Muscle of arm (tissue), 14 donors: ENCODE measurements at places on chromosomes 11 and 22. TPM values are rescaled to one million over a fixed set of nuclear protein-coding genes. Genes with fewer than 3 reads are reported as not detected.

DNA sequence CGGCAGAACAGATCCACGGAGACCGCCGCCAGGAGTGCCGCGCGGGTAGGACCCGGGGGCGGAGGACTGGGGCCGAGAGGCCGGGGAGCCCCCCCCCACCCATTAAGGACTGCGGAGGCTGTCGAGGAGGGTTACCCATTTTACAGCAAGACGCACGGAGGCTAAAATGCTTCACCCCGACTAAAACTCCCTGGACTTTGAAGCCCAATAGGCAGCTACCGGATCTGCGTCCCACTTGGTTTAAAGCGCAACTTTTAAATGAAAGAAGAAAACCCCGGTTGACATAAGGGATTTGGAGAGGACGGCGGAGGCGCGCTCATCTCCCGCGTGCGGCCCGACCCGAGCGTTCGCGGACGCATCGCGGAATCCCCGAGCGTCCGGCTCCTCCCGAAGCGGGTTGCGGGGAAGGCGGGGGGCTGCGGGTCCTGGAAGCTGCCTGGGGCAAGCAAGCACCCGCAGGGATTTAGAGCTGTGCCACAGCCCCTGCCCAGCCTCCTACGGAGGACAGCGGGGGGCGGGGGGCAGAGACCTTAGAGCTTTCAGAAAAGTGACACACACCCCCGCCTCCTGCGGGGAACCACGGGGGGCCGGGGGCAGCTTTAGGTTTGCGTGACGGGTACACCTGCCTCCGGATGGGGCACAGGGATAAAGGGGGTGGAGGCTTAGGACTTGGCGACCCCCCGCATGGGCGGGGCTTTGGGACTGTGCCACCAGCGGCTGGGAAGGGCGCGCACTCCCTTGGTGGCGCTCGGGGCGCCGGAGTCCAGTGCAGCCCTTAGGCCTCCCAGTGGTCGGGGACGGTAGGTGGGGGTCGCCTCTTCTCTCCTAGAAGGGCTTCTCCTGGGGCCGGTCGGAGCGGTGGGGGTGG is 760 bp upstream of the CELSR1 start:
- no peak for DNase-seq

GRCh38 chr11:96052921-96053651 is 129.2 kb upstream of the MTMR2 start:
- DNase-seq, result no peak

GRCh38 chr11:31712851-31713250 is 98.3 kb downstream of the PAX6 start:
- DNase-seq, result no peak

DNA sequence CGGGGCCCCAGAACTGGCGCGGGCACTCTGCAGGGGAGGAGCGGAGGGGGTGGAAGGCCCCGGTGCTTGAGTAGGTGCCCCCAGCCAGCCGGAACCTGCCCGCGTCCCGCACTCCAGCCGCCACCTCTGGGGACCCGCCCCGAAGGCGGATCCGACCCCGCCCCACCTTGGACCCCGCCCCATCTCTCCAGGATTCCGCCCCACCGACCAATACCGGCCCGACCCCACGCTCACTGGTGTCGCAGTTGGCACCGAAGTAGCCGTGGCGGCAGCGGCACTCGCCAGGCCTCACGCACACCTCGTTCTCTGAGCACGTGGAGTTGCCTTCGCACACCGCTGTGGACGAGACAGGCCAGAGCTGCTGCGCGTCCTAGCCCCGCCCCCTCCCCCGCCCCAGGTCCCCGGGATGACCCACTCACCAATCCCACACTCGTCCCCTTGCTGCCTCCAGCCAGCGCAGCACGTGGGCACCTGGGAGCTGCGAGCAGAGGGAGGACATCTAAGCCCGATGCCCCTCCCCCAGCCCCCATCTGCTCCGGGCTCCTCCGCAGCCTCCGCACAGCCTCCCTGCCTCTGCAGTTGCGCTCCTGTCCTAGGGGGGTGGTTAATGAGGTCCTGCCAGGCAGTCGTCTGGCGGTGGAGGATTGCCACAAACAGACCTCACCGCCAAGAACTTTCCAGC is 6.0 kb downstream of the SCARF2 start:
- DNase-seq, result no peak

DNA sequence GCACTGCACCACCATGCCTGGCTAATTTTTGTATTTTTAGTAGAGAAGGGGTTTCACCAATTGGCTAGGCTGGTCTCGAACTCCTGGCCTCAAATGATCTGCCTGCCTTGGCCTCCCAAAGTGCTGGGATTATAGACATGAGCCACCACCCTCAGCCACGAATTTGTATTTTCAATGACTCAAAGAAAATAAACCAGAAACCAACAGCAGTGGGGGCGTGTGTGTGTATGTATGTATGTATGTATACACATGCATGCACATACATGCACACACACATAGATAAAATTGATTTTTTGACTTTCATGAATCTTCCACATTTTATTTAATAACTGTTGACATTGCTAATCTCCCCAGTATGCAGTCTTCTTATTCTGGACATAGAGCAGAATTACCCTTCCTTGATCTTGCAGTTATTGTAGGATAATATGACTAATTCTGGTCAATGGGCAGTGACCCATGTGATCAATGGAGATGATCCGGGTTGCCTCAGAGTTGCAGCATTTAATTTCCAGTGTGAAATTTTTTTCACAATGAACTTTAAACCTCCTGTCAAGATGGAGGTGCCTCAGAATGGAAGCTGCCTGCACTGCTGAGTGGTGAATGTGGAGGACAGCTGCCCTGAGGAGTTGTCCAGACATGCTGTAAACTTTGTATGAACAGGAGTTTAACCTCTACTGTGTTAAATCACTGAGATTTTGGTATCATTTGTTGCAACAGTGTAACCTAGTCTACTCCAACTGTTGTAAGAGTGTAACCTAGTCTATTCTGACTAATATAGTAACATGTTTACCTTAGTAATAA is 12.8 kb upstream of the PTPN5 start:
- DNase-seq, result no peak

DNA sequence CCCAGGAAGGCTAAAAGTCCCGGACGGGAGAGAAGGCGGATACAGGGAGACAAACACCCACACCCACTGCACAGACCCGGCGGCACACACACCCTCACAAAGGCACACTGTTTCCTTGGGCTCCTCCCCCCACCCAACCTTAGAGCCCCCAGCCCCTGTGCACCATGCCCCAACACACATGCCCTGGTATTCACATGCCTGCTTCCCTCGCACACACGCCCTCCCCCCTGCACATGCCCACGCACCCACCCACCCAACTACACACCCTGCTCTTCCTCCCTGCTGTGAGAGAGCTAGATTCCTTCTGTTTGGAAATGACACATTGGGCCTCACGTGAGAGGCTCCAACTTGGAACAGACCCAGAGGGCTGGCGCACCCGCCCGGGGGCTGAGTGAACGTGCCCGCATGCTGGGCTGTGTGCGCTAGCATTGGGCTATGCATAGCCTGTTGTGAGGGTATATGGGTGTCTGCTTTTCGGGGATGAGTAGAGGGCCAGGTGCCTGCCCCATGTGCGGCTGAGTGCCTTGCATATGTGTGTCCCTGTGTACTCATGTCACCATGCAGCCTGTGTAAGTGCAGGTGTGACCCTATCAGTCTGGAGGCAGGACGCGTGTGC is 518 bp upstream of the CHRM1 start:
- DNase-seq, result no peak

- DNase-seq, result no peak
Measured at GRCh38 chr22:49775867-49776511, 51.7 kb downstream of the BRD1 start.

CD82 gene
- polyA plus RNA-seq, result 60.6 TPM

ANKK1 gene
- polyA plus RNA-seq, result 0.37 TPM

DNA sequence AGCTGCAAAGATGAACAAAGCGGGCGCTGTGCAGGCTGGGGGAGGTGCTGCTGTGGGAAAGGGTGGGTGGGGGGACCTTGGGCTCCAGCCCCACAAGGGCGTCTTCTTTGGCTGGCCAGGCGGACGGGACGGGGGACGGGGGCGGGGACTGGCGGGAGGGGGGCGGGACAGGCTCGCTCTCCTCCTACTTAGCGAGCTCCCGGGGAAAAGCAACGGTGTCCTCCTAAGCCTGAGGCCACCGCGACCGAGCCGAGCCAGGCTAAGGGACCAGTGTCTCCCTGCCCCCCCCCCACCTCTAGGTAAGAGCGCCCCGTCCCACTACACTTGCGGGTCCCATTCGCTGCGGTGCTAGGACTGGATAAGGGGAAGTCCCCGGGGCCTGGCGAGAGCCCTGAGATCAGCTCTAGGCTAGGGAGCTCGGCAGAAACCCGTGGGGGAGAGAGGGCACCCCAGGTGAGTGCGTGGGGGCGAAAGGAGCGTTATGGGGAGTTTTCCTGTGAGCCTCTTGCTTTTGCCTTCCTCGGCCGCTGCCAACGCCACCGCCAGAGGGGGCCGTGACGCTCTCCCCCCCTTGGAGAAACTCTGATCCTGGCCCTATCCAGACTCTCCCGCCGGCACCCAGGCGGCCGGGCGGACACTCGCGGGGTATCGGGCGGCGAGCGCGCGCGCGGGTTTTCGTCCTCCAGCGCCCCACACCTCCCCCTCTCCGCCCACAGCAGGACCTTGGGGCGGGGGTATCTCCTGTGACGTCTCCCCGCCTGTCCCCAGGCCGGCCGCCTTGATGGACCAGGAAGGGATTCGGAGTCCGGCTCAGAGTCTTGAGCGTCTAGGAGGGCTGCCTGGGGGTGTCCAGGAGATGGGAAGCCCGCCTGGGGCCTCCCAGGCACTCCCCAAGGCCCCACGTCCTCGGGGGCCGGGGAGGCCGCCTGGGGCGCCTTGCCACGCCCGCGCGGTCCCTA is at the start of gene PHLDB1:
Gene PHLDB1, plus strand, starts transcription at position 215 of the 959 bp plus-strand sequence. CDS start 6,222 bp downstream, outside the sequence.
- peak; percentile 61 for DNase-seq

DNA sequence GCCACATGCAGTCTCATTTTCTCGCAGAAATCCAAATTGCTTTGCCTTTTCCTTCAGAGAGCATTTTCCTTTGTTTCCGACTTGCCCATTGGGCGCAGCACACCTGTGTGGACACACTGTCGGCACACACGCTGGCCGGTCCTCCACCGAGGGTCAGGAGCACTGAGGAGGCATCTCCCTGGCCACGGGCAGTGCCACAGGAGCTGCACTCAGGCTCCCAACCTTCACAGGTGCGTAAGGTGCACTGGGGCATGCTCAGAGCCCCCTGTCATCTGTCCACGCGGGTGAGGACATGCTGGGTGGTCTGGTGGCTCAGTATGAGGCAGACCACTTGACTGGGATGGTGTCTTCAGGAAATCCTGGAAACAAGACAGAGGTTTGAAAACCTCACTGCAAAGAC is 779.1 kb downstream of the BRD1 start:
- no peak for DNase-seq

DNA sequence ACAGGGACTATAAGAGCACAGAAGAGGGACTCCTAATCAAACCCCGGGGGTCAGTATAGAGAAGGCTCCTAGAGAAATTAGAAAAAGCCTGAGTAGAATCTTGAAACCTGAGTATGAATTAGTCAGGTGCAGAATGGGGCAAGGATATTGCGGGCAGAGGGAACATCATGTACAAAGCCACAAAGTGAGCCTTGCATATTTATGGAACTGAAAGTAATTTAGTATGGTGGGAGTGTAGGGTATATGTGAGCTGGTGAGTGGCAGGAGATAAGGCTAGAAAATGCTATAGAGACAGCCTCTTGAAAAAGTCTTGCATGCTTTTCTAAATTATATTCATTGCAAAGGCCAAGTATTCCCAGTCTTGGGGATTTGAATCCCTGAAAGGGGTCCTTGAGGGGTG is 93.7 kb downstream of the STIM1 start:
- DNase-seq, result no peak

VSIG2 gene
- polyA plus RNA-seq, result 2.3 TPM

OR10A2 gene
- not detected for polyA plus RNA-seq

DNA sequence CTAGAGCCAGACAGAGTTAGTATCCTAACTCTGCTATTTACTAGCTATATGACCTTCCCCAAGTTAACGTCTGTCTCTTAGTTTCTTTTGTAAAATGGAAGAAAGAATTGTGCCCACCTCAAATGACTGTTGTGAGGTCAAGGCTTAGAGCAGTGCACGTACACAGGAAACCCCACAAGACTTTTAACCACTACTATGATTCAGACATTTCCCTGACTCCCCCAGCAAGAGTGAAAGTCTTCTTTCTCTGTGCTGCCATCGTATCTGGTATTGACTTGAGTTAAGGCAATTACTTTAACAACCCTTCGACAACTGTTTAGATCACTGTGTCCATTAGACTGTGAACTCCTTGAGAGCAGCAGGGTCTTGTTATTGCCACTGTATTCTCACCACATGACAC is 2.6 kb upstream of the OR52W1 start:
- DNase-seq, result no peak

SOX6 gene
- 22.0 TPM for polyA plus RNA-seq

CNTN5 gene
- 8.7 TPM for polyA plus RNA-seq

GRCh38 chr11:57164317-57164716 is 17.4 kb upstream of the LRRC55 start:
- no peak for DNase-seq

DNA sequence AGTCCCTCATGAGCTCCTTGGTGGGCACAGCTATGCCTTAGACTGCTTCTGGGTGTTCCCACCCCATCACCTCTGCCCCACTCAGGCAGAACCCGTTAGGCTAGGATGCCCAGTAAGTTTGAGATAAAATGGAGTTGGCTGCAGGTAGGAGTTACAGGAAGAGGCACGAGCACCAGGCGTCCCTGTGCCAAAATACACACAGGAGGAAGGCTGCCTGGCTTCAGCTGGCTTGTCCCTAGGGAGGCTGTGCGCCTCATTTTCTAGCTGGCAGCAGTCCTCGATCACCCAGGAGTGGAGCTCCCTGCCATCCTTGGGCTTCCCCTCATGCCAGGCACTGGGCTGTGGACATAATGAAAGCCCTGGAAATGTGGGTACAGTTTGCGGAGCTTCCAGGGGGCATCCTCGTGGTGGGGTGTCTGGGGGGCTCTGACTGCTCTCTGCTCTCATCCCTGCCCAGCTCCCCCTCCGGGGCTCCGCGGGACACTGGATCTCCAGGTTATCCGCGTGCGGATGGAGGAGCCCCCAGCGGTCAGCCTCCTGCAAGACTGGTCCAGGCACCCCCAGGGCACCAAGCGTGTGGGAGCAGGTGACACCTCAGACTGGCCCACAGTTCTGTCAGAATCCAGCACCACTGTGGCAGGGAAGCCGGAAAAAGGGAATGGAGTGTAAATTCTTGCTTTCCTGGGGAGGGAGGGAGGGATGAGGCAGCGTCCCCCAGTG is 12.3 kb upstream of the MARK2 start:
- no peak for DNase-seq

GRCh38 chr11:56172256-56172830 is 4.1 kb upstream of the OR5J2 start:
- no peak for DNase-seq

DNA sequence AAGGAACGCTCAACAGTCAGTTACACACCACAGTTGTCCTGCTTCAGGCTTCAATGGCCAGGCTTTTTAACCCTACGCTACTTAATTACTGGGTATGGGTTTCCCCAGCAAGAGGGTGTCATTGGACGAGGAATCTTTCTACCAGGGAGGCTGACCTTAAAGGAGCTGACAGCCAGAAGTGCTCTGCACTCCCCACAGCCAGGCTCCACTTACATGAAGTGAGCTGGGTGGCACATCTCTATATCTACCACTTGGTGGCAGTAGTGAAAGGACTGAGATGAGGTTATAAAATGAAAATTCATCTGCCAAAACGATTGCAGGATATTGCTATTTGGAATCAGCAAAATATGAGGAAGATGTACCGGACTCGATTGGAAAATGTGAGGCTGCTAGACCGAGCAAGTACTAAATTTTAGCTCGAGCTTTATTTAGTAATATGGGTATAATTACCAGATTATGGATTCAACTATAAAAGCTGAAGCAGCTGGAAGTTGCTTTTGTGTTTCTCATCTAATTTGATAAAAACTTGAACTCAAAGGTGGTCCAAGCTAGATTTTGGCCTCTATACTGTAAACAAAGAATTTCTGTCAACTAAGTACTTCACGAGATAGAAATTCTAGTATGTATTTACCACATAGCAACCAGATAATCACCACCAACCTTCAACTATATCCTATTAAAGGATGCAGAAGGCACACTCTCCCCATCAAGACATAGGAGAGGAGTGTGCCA is 53.9 kb upstream of the CEP126 start:
- DNase-seq, result peak; percentile 69
